Metanephros (tissue), 2 donors: ENCODE measurements at places on chromosomes 6 and 20. TPM values are rescaled to one million over a fixed set of nuclear protein-coding genes. Genes with fewer than 3 reads are reported as not detected.

Gene TAF11
- total RNA-seq, result 30.1 TPM

Gene PLCB1
- total RNA-seq, result 78.4 TPM

Gene VEGFA
- total RNA-seq, result 207 TPM

Gene BPIFB2
- not detected for total RNA-seq

Gene CDC25B
- 27.9 TPM for total RNA-seq

Gene NMBR
- total RNA-seq, result 0.29 TPM

Gene SYTL3
- 4.4 TPM for total RNA-seq

Gene CLDN20
- 0.29 TPM for total RNA-seq

Gene GPR6
- not detected for total RNA-seq

Gene DEFB132
- 0.18 TPM for total RNA-seq

Gene MYLK4
- total RNA-seq, result 1.3 TPM

Gene DNAH8
- 1.3 TPM for total RNA-seq

Gene MAP3K5
- total RNA-seq, result 8.3 TPM

Gene TRAPPC3L
- total RNA-seq, result 0.06 TPM

Gene EYS
- 0.99 TPM for total RNA-seq

Gene BPI
- total RNA-seq, result 6.4 TPM

Gene C6orf15
- total RNA-seq, result not detected

Gene OR12D3
- total RNA-seq, result not detected

Gene WFDC12
- not detected for total RNA-seq

Gene MCHR2
- not detected for total RNA-seq

Gene RPN2
- 131 TPM for total RNA-seq

Gene MTHFD1L
- 17.6 TPM for total RNA-seq

Gene MYO6
- total RNA-seq, result 53.4 TPM

Gene CALHM4
- total RNA-seq, result not detected

Gene CDH26
- total RNA-seq, result 6.4 TPM

Gene TREM1
- total RNA-seq, result 1.2 TPM

Gene OR2H1
- total RNA-seq, result not detected

Gene PPP1R3G
- total RNA-seq, result 5.0 TPM

Gene SSTR4
- total RNA-seq, result 0.18 TPM

Gene RAET1G
- 1.1 TPM for total RNA-seq

Gene TTLL9
- 2.0 TPM for total RNA-seq

Gene BFSP1
- 1.8 TPM for total RNA-seq
